ENCODE measurements at places on chromosomes 11 and 22. TPM values are rescaled to one million over a fixed set of nuclear protein-coding genes. Genes with fewer than 3 reads are reported as not detected.

KCNK4 gene
- total RNA-seq, result not detected

SMIM35 gene
- total RNA-seq, result not detected

OR8K3 gene
- total RNA-seq, result not detected

ALDH3B1 gene
- 2.3 TPM for total RNA-seq

SAA4 gene
- not detected for total RNA-seq

CD82 gene
- total RNA-seq, result 17.4 TPM

SPCS2 gene
- 27.8 TPM for total RNA-seq

CRYBB1 gene
- total RNA-seq, result 0.55 TPM
